ENCODE measurements at places on chromosomes 6 and 20. TPM values are rescaled to one million over a fixed set of nuclear protein-coding genes. Genes with fewer than 3 reads are reported as not detected.

The TRDN gene
- total RNA-seq, result not detected

The GHRH gene
- not detected for total RNA-seq

The PRSS16 gene
- total RNA-seq, result 0.15 TPM

The LRRC1 gene
- 0.78 TPM for total RNA-seq

The ANKRD60 gene
- total RNA-seq, result not detected

The TMEM244 gene
- not detected for total RNA-seq

The SEC23B gene
- 91.1 TPM for total RNA-seq
